H9 (cell line): ENCODE measurements at places on chromosomes 4 and X.

DNA sequence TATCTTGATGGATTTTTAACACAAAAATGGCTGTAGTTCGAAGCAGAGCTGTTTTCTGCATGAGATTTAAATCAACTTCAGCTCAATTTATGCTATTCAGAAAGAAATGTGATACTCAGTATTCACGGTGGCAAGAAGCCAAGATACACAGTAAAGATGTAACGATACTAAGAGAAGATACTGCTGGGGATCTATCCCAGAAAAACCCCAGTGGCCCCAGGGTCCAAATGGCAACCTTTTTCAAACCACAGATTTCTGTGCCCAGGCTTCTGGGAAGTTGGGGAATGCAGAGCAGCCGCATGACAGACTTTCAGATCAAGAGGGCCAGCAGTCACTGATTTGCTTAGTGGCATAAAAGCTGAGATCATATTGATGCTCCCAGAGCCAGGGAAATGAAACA, 353.9 kb downstream of the AFF2 start:
- H3K27ac ChIP-seq, result no peak overlapping the region
- DNase-seq, result no peak
- no peaks in the 10 kb centered on the region for H3K27me3 ChIP-seq
- H3K36me3 ChIP-seq, result peaks cover 1% of the 10 kb centered on the region; the same call in 1 of the 2 replicates
- no peaks in the 10 kb centered on the region for H3K4me1 ChIP-seq

GRCh38 chr4:86302251-86302650, 57.6 kb downstream of the MAPK10 start:
- no peaks in the 10 kb centered on the region for H3K36me3 ChIP-seq
- no peak overlapping the region for H3K27ac ChIP-seq
- no peaks in the 10 kb centered on the region for H3K4me1 ChIP-seq
- no peaks in the 10 kb centered on the region for H3K27me3 ChIP-seq

DNA sequence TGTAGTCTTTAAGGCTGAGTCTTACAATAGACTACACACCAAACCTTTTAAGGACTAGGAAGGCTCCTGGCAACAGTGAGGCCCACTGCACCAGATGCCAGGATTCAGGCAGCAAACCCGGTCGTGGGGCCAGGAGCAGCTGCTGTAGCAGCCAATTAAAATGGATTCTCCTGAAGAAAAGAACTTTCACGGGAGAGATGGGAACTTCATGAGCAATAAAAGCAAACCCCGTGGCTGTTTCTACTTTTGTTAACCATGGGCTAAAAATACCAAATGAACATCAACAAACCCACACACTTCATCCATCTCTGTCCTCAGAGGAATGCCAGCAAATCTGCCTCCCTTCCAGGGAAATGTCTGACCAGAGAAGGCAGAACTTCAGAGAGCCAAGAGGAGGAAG, 101.4 kb downstream of the BTC start:
- no peak overlapping the region for H3K4me3 ChIP-seq
- no peak for DNase-seq
- H3K27ac ChIP-seq, result no peak overlapping the region
- no peaks in the 10 kb centered on the region for H3K27me3 ChIP-seq

- H3K36me3 ChIP-seq, result no peaks in the 10 kb centered on the region
- no peaks in the 10 kb centered on the region; the same call in 1 of the 2 replicates for H3K4me1 ChIP-seq
- no peak for DNase-seq
- H3K27ac ChIP-seq, result no peak overlapping the region
Observed at GRCh38 chr4:35975617-35976355, 268.5 kb downstream of the ARAP2 start.

- H3K36me3 ChIP-seq, result peaks cover 1% of the 10 kb centered on the region; the same call in 1 of the 3 replicates
- DNase-seq, result no peak
- no peaks in the 10 kb centered on the region for H3K4me1 ChIP-seq
- H3K27me3 ChIP-seq, result no peaks in the 10 kb centered on the region; the same call in 1 of the 2 replicates
- H3K4me3 ChIP-seq, result no peak overlapping the region
Observed at GRCh38 chr4:833156-833555, 7.2 kb upstream of the CPLX1 start.

DNA sequence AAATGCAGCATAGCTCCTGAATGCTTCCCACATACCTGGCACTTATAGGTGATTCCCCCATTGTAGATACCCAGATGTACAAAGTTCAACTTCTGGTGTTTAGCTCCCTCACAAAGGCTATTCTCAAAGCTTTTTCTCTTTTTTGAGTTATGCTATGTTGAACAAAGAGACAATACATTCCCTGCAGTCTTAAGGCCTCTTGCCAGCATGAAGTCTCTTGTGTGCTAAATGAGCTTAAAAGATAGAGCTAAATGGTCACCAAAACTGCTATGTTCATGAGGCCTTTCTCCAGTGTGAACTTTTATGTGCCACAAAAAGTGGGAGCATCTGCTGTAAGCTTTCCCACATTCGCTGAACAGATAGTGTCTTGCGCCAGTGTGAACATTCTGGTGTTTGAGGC, 111.2 kb upstream of the TMEM47 start:
- H3K4me1 ChIP-seq, result peaks cover 6% of the 10 kb centered on the region; the same call in 1 of the 2 replicates
- no peaks in the 10 kb centered on the region for H3K27me3 ChIP-seq
- no peaks in the 10 kb centered on the region for H3K36me3 ChIP-seq

GRCh38 chr4:31236639-31237173, 516.5 kb downstream of the PCDH7 start:
- DNase-seq, result no peak
- no peak overlapping the region for H3K4me3 ChIP-seq
- H3K36me3 ChIP-seq, result peaks cover 8% of the 10 kb centered on the region
- H3K27me3 ChIP-seq, result no peaks in the 10 kb centered on the region

DNA sequence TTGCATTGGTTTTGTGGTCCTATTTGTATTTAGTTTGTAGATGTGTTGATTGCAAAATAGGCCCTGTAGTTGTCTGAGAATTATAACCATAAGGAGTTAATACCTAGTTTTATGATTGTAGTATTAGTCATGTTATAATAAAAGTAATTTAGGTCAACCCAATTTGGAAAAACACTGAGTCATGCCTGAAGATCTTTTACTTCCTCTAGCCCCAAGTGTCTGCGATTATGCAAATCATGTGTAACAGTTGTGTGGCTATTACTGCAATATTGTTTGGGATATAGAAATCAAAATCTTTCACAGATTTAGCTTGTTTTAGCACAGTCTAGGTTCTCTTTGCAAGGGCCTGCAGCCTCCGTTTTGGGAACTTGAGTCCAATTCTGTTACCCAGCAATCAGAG, 12.6 kb downstream of the SRD5A3 start:
- no peak overlapping the region for H3K4me3 ChIP-seq
- no peak overlapping the region for H3K27ac ChIP-seq
- no peaks in the 10 kb centered on the region; the same call in 1 of the 2 replicates for H3K4me1 ChIP-seq
- no peak for DNase-seq
- H3K27me3 ChIP-seq, result no peaks in the 10 kb centered on the region
- peaks cover 30% of the 10 kb centered on the region for H3K36me3 ChIP-seq

- H3K27me3 ChIP-seq, result no peaks in the 10 kb centered on the region
- no peak overlapping the region for H3K4me3 ChIP-seq
- DNase-seq, result peak; percentile 78
- H3K27ac ChIP-seq, result no peak overlapping the region
Observed at GRCh38 chr4:77994194-77994721, 62.9 kb upstream of the FRAS1 start.

- H3K27me3 ChIP-seq, result no peaks in the 10 kb centered on the region
- no peak overlapping the region for H3K27ac ChIP-seq
- H3K4me3 ChIP-seq, result no peak overlapping the region
- H3K36me3 ChIP-seq, result no peaks in the 10 kb centered on the region
Observed at GRCh38 chr4:73875401-73875800, 6.2 kb downstream of the CXCL1 start.

- no peak overlapping the region for H3K4me3 ChIP-seq
- H3K27me3 ChIP-seq, result no peaks in the 10 kb centered on the region
- peaks cover 12% of the 10 kb centered on the region for H3K36me3 ChIP-seq
- H3K27ac ChIP-seq, result no peak overlapping the region
- no peaks in the 10 kb centered on the region for H3K4me1 ChIP-seq
Observed at GRCh38 chr4:87286970-87287369, 35.7 kb downstream of the HSD17B13 start.

GRCh38 chr4:92600638-92601037, 296.9 kb downstream of the GRID2 start:
- no peaks in the 10 kb centered on the region for H3K27me3 ChIP-seq
- DNase-seq, result peak; percentile 67
- H3K36me3 ChIP-seq, result peaks cover 38% of the 10 kb centered on the region
- H3K4me3 ChIP-seq, result no peak overlapping the region
- H3K27ac ChIP-seq, result no peak overlapping the region

DNA sequence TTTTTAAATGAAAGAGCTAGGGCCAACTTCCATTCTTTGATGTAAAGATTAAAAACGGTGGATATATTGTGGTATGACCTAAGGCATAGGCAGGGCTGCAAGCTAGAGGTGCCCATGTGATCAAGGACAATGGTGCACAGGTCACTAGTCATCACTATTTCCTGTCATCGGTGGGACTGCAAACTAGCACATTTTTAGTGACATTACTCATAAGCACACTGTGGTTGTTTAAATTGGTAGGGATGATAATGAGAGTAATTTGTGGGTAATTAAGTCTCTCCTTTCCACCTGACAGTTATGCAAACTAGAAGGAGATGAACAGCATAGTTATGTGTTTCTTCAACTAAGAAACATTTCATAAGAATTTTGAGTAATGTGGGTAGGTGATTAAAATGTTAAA, 85.4 kb downstream of the GPRIN3 start:
- no peak overlapping the region for H3K4me3 ChIP-seq
- no peak overlapping the region for H3K27ac ChIP-seq
- H3K36me3 ChIP-seq, result no peaks in the 10 kb centered on the region
- H3K27me3 ChIP-seq, result no peaks in the 10 kb centered on the region
- no peak for DNase-seq

- H3K27me3 ChIP-seq, result no peaks in the 10 kb centered on the region
- no peak overlapping the region for H3K27ac ChIP-seq
- H3K4me1 ChIP-seq, result no peaks in the 10 kb centered on the region
- DNase-seq, result no peak
- no peaks in the 10 kb centered on the region for H3K36me3 ChIP-seq
Observed at GRCh38 chr4:94351319-94351718, 8.7 kb upstream of the HPGDS start.

DNA sequence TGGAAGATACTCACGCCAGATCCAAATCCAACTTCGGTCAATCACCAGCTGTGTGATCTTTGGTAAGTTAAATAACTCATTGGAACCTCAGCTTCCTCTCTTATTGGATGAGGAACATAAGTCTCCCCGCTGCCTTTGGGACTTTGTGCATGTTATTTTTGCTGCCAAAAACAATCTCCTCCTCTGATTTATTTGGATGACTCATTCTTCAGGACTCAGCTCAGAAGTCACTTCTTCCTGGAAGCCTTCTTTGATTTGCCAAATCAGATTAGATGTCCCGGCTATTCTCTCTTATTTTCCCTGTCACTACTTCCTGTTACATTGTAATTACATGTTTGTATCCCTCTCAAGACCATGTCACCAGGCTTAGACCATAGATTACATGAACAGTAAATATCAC, 138.0 kb upstream of the BOD1L1 start:
- no peak overlapping the region for H3K4me3 ChIP-seq
- no peaks in the 10 kb centered on the region for H3K4me1 ChIP-seq
- no peak for DNase-seq
- no peak overlapping the region for H3K27ac ChIP-seq
- peaks cover 16% of the 10 kb centered on the region for H3K36me3 ChIP-seq

DNA sequence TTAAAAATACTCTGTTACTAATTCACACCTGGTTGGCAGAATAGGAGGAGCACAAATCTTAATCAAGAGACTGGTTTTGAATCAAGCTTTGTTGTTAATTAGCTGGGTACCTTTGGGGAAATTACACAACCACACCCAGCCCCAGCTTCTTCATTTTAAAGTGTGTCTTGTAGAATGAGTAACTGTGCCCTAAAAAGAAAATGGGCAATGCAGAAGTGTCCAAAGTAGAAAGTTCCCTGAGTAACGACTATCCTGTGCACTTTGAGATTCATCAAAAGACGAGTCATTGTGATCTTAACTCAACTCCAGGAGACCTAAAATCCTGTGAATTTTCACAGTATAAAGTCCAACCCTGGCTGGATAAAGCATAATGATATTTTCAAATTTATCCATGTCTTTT, 792.3 kb upstream of the HS3ST1 start:
- H3K4me1 ChIP-seq, result no peaks in the 10 kb centered on the region
- DNase-seq, result no peak
- H3K36me3 ChIP-seq, result no peaks in the 10 kb centered on the region
- H3K27ac ChIP-seq, result no peak overlapping the region
- H3K27me3 ChIP-seq, result no peaks in the 10 kb centered on the region

DNA sequence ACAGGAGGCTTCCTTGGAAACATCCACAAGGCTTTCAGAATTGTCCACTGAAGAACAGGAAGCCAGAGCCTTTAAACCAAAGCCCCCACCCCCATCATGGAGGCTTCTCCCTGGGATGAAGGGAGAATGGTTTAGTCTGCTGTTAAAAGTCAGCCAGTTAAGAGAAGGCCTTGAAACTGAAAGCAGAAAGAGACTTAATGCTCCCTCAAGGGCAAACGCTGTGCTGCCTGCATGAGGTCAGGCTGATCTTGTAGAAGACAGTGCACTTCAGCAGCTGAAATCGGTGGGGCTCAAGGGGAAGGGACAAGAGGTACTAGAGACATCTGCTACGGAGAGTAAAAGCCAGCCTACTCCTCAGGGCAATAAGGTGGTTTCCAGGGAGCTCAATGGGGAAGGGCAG, 69.0 kb downstream of the HPRT1 start:
- H3K36me3 ChIP-seq, result no peaks in the 10 kb centered on the region; the same call in 1 of the 3 replicates
- H3K27ac ChIP-seq, result no peak overlapping the region
- no peak overlapping the region; the same call in 2 of the 3 replicates for H3K4me3 ChIP-seq
- H3K27me3 ChIP-seq, result no peaks in the 10 kb centered on the region
- H3K4me1 ChIP-seq, result no peaks in the 10 kb centered on the region; the same call in 1 of the 2 replicates

GRCh38 chr4:181345931-181346330, 897.3 kb upstream of the TENM3 start:
- no peaks in the 10 kb centered on the region for H3K36me3 ChIP-seq
- H3K4me3 ChIP-seq, result no peak overlapping the region
- no peak overlapping the region for H3K27ac ChIP-seq
- no peak for DNase-seq
- no peaks in the 10 kb centered on the region for H3K4me1 ChIP-seq
- no peaks in the 10 kb centered on the region for H3K27me3 ChIP-seq

DNA sequence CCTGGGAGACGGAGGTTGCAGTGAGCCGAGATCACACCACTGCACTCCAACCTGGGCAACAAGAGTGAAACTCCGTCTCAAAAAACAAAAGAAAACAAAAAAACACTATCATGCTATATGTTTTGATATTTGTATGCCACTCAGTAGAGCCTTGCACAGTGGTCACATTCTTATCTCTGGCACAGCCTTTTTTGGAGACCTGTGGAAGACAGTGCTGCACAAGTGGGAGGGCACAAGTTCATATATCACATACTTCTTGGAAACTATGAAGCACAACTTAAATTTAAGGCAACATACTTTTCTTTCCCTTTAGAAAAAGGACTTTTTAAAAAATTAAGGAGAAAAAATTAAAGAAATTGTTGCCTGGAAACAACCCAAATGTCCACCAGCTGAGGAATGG, 14.4 kb upstream of the S100G start:
- peaks cover 34% of the 10 kb centered on the region for H3K36me3 ChIP-seq
- no peak for DNase-seq
- H3K4me1 ChIP-seq, result no peaks in the 10 kb centered on the region
- no peaks in the 10 kb centered on the region for H3K27me3 ChIP-seq
- H3K27ac ChIP-seq, result no peak overlapping the region
